Substantia nigra (tissue), 51 donors: ENCODE measurements at places on chromosomes 4 and X.

- DNase-seq = no peak
Observed at GRCh38 chr4:159150396-159150795, 47.5 kb downstream of the RAPGEF2 start.

GRCh38 chr4:66694739-66695138 is 850.6 kb downstream of the CENPC start:
- DNase-seq = no peak

- DNase-seq = no peak
Observed at GRCh38 chr4:158814636-158815330, 46.0 kb downstream of the FNIP2 start.

- no peak for DNase-seq
Observed at GRCh38 chrX:71111141-71111843, at the start of gene IL2RG. Gene IL2RG, minus strand, starts transcription at chrX:71111577. Its CDS starts 38 bp downstream, at chrX:71111539.

GRCh38 chr4:25702848-25703247 is 47.2 kb downstream of the SLC34A2 start:
- DNase-seq = peak; percentile 17

- no peak for DNase-seq
Observed at GRCh38 chr4:103934178-103934789, 214.5 kb upstream of the TACR3 start.

DNA sequence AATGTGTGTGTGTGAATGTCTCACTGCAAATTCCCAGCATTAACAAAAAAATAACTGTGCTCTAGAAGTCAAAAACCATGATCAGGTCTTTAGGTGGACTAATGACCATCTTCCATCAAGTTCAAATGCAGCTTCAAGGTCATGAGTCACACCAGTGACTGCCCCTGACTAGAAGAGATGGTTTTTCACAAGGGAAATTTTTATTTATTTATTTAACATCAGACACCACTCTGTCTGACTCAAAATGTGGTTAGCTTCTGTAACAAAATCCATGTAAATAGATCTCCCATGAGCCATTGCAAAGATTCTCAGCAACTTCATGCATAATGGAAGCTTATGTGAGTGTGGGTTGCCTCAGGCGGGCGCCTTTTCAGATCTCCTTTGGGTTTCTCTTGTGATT is 219.2 kb downstream of the KIT start:
- DNase-seq = no peak

- no peak for DNase-seq
Observed at GRCh38 chr4:33302321-33302720, 2582.2 kb downstream of the PCDH7 start.

- DNase-seq = no peak
Observed at GRCh38 chrX:105647749-105648148, 174.6 kb upstream of the NRK start.

GRCh38 chr4:100486496-100486895 is 31.3 kb downstream of the EMCN start:
- DNase-seq = no peak

GRCh38 chr4:58163156-58163555 is 1053.0 kb upstream of the IGFBP7 start:
- no peak for DNase-seq

DNA sequence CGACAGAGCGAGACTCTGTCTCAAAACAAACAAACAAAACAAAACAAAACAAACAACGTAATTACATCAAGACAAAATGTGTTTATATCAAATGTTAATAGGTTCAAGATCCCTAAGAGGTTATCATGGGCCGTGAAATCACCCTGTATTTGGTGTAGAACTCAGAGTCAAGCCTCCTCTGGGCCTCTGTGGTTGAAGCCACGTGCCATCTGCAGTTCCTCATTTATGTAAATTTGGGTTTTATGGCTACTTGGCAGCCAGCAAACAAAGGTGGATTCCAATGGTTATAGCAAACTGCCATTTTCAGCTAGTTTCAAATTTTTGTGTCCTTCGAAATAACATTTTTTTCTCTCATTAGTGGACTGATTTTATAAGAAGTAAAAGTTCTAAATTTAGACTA is 16.4 kb downstream of the NSDHL start:
- DNase-seq = no peak

GRCh38 chr4:121146530-121146929 is 17.6 kb downstream of the TNIP3 start:
- no peak for DNase-seq

DNA sequence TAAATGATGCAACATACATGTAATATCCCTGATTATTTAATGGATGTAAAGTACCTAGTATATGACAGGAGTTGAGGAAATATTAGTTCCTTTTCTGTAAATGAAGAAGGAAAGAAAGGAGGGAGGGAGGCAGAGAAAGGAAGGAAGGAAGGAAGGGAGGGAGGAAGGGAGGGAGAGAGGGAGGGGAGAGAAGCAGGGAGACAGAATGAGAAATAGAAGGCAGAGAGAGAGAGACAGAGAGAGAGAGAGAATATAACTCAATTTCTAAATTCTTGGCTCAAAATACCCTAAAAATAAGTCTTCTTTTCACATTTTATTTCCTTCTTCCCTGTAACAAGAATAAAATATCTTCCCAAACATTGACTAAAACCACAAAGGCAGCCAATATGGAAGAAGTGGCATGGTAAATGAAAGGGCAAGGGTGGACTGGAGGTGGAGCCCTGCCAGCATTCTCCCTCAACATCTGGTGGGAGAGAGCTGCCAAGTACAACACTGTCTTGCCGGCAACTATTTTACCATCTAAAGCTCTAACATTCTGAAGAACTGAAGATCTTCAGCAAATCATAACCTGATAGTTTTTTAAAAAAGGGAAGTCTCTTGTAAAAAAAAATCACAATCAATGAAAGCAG is 245.1 kb downstream of the PPP3CA start:
- DNase-seq = no peak

DNA sequence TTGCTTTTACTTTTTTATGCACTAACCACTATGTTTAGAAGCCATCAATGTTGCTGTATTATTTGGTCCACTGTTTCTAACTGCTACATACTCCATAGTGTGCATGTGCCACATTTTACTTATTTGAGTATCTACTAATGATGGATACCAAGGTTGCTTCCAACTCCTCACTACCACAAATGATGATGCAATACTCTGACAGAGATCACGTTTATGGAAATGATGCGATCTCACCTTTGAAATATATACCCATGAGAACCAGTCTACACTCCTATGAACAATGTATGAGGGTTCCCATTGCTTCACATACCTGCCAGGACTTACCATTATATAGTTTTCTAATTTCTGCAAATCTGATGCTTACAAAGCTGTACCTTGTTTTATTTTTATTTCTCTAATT is 44.2 kb downstream of the HUWE1 start:
- no peak for DNase-seq

- DNase-seq = no peak
Observed at GRCh38 chr4:35934320-35934981, 309.9 kb downstream of the ARAP2 start.

- no peak for DNase-seq
Observed at GRCh38 chrX:53440101-53440500, 5.9 kb upstream of the HSD17B10 start.

GRCh38 chr4:36187723-36188333 is 56.5 kb downstream of the ARAP2 start:
- DNase-seq = no peak

DNA sequence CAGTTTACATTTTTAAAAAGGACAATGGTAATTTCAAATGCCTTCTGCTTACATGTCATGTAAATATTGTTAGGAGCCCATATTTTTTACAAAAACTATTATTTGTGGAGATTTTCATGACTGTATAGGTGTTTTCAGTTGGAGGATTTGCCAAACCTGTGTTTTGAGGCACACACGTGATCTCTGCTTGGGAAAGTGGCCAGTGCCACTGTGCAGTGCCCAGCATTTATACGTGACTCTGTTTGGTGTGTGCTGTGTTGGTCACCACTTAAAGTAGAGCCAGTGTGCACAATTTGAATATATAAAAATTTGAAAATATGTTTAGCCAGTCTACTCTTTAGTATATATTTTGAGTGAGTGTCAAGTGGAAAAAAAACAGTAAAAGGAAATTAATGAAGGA is 26.8 kb upstream of the NAP1L5 start:
- no peak for DNase-seq

DNA sequence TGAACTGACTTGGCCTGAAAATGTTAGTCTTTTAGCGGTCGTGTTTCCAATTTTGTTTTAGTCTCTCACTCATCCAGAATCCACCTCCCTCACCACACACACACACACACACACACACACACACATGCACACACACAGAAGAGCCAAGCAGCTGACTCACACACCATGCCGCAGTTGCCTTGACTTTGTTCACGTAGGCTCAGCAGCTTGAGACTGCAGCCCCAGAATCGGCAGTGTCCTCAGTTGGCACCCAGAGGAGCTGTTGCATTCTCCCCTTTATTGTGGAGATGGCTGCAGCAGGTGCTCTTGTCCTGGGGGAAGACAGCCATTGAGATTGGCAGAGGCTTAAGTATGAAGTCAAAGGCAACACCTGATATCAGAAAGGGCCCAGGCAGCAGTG is 20.9 kb upstream of the XPNPEP2 start:
- no peak for DNase-seq

DNA sequence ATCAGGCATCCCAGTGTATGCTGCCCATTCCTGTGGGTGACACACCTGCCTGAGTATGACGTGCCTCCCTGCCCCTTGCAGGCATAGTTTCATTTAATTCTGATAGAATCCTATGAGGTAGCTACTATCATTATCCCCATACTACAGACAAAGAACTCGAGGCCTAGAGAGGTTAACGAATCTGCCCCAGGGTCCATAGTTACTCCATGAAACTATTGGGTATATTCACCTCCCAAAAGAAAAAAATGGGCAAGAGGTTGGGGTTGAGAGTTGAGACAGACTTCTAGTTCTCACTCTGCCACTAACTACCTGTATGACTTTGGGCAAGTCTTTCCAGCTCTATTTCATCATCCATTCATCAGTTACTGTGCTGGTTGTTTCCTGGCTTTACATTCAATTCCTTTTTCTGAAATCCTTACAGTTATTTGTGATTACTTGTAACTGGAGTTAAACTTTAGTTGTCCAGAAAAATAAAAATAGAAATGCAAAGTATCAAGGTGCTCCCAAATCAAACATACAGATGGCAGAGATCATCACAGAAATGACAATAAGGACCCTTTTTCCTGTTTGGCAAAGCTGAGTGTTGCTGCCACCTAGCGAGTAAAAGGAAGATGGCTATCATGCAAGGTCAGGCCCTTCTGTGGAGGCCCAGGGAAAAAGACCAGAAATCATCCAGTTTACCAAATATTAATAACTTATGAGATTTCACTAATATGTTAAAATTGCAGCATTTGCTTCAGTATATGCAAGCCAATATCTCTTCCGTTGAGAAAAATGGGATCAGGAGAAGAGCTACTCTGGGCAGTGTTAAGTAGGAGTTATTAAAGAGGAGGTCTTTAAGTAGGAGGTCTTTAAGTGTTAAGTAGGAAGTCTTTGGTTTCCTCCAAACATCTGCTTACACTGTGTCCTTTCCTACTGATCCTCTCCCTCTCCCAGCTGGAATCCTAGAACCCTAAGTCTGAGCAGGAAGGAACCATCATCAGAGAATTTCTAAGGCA is 17.1 kb upstream of the MAP7D3 start:
- peak; percentile 0 for DNase-seq

- DNase-seq = no peak
Observed at GRCh38 chr4:164536814-164537213, 217.1 kb upstream of the SMIM31 start.

DNA sequence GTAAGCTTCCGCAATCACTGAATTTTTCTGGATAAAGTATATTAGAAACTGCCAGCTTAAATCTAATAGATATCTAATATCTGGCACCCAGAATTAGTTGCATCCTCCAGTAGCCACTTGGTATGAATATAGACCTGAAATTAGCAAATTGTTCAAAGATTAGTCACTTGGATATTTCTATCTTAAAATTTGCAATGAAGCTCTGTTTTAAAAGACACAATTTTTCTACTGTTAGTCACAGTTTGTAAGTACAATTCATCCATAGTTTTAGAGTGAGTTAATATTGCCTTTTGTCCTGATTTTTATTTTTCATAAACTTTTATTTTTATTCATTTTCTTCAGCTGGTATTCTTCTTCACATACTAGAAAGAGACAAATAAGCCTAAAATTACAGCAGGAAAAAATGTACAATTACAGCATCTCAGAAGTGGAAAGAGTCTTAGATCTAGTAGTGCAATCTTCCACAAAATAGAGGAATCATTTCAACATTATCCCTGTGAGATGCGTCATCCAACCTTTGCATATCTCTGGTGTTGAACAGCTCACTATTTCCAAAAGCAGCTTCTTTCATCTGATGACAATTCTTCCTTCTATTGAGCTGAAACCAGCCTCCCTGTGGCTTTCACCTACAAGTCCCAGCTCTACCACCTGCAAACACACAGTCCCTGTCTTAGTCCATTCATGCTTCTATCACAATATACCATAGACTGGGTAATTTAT is 190.0 kb upstream of the AR start:
- no peak for DNase-seq

GRCh38 chrX:72019487-72019886 is 108.8 kb downstream of the NHSL2 start:
- DNase-seq = no peak

DNA sequence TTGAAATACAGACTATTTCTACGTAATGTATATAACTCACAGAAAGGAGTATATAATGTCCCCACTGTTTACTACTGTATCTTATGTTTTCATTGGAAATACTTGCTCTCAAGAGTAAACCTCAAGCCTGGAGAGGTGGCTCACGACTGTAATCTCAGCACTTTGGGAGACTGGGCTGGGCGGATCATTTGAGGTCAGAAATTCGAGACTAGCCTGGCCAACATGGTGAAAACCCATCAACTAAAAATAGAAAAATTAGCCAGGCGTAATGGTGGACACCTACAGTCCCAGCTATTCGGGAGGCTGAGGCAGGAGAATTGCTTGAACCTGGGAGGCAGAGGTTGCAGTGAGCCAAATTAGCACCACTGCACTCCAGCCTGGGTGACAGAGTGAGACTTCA is 92.8 kb downstream of the COL25A1 start:
- no peak for DNase-seq

DNA sequence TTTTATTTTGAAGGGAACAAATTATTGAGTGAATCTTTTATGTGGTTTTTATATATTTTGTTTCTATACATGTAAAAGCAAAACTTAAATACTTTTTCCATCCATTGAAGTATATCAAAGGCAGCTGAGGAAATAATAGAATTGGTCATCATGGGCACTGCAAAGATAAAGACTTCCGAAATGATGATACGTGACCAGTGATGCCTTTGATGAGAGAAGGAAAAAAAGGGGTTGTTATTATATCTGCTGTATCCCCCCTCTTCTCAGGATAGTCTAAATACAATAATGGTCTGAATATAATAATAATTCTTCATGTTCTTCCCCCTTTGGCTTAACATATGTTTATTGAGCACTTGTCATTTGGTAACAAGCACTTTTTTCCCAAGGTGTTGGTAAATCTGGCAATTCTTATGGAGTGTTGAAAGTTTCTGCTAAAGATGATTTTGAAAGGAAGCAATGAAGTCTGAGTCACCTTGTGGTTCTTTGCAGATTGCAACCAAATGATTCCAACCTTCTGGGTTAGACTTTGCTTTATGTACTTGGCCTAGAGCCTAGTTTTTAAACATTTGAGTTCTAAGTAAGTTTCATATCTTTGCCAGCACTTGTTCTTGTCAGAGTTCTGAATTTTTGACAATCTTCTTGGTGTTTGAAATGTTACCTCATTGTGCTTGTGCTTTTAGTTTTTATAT is 60.8 kb downstream of the USP9X start:
- DNase-seq = no peak
